ENCODE measurements at places on chromosomes 2 and 18. TPM values are rescaled to one million over a fixed set of nuclear protein-coding genes. Genes with fewer than 3 reads are reported as not detected.

DNA sequence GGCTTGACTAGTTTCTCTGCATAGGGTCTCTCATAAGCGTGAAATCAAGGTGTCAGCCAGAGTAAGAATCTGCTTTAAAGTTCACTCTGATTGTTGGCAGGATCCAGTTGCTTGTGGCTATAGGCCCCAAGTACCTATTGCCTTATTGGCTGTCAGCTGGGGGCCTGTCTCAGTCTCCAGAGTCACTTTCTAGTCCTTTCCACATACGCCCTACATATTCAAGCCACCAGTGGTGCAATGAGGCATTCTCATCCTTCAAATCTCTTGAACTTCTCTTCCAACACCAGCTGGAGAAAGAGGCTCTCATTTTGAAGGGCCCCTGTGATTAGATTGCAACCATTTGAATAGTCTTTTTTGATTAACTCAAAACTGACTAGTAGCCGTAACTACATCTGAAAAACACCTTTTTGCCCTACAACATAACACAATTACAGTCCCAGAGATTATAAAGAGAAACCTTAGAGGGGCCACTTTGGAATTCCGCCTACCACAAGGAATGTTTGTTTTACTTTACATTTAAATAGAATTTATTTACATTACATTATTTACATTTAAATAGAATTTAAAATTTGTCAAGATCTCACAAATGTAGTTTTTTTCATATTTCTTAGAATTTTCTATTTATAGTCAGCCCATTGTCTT, 520.1 kb downstream of the DSC3 start:
- no peak for DNase-seq

GRCh38 chr2:881204-881918, 69.3 kb upstream of the SNTG2 start:
- no peak for DNase-seq

GRCh38 chr2:239895669-239896068, 129.5 kb downstream of the NDUFA10 start:
- no peak for DNase-seq

DNA sequence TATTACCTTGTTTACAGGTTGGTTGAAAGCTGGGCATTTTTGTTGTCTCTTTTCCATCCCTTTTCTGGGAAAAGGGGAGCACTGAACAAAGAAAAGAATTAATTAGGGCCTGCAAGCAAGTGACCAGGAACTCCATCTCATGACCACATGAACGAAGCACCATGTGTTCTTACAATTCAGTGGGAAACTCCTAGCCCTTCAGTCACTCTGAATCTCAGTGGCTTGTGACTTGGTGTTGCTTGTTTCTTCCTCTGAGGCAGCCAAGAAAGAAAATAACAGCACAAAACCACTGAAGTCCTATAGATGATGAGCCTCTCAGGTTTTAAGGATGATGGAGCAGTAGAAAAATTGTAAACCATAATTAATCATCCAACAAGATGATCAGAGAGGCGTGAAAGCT, 129.1 kb upstream of the CAB39 start:
- no peak for DNase-seq

The BARD1 gene
- 30.6 TPM for total RNA-seq

DNA sequence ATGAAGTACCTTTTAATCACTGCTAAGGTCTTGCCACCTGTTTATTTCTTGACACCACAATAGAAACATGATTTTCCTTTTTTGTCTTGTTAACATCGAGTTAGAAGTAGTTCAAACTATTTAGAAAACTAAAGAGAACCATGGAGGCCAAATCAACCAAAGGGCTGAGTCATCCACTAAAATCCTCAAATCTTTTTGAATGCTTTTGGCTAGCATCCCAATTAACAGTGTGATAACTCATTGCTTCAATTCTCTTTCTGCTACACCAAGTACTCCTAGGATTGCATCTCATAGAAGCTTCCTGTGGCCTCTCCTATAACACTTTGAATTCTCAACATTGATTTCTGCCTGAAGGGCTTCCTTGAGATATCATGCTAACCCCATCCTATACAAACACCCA, 159.9 kb upstream of the MMADHC start:
- DNase-seq, result no peak

DNA sequence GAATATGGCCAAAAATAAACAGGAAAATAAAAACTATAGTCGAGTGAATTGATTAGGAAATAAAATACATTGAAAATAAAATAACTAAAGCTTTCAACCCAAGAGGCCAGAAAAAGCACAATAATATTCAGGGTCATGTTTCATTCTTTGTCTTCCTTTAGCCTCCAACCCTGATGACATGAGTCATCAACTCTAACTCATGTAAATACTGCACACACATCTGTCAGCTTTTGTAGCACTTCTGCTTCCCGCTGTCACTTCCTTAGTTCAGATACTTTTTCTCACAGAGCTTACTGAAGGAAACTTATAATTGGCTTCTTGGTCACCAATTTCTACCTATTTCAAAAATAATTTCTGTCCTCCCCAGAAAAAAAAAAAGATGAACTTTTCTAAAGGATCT, 112.8 kb downstream of the UPP2 start:
- no peak for DNase-seq

- DNase-seq, result no peak
These were observed 168.0 kb downstream of the LPIN1 start for GRCh38 chr2:11914455-11914854.

DNA sequence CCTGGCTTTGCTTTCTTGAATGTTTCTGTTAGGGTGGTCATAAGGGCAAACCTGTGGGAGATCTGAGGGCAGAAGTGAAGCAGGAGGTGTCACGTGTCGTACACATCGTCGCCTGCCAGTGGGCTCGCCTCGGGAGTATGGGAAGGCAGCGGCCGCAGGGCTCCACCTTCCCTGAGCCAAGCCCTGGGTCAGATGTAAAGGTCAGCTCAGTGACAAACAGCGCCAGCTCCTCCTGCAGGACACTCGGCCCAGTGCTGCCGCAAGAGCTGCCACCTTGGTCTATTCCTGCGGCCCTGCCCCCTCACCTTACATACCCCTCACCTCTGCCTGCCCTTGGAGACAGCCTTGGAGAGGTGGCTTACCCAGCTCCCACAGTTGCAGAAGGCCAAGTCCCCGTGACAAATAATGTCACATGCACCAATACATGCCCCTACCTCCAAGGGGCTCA, 64.2 kb downstream of the PSMG2 start:
- DNase-seq, result no peak

The SCN2A gene
- total RNA-seq, result 0.54 TPM

GRCh38 chr2:17869128-17869527, 9.3 kb upstream of the KCNS3 start:
- peak; percentile 16 for DNase-seq

The EPB41L3 gene
- total RNA-seq, result 90.5 TPM

DNA sequence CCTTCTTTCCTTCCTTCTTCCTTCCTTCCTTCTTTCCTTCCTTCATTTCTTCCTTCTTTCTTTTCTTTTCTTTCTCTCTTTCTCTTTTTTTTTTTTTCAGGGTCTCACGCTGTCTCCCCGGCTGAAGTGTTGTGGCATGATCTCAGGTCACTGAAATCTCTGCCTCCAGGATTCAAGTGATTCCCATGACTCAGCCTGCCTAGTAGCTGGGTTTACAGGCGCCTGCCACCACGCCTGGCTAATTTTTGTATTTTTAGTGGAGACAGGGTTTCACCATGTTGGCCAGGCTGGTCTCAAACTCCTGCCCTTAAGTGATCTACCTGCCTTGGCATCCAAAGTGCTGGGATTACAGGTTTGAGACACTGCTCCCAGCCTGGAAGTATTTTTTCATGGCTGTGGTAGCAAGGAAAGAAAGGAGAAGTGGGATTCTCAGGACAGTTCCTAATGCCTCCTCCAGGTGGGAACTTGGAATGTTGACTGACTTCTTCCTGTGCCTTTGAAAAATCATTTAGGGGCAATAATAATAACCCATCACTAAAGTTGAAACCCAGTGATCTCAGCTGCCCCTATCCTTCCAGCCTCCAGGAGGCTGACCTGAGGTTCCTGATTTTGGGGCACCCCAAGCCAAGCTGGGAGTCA, 89.3 kb upstream of the CELF4 start:
- DNase-seq, result no peak

- DNase-seq, result no peak
These were observed 87.6 kb downstream of the ACKR3 start for GRCh38 chr2:236657215-236657614.

The EPAS1 gene
- 40.7 TPM for total RNA-seq

The IL18R1 gene
- total RNA-seq, result 0.18 TPM

The CRYGC gene
- total RNA-seq, result not detected

Measured in IMR-90 (cell line).